CD4-positive, alpha-beta T cell treated with Interleukin-4 for 4 hours (primary cell): ENCODE measurements at places on chromosomes 13 and 19.
A peak's percentile ranks its signal among the peaks of the same experiment; 100 is the strongest.

GRCh38 chr19:5031231-5032100 lies 62.6 kb downstream of the KDM4B start:
- peak; percentile 70 for DNase-seq

GRCh38 chr13:44373247-44373600 lies 400 bp upstream of the SERP2 start:
- DNase-seq = no peak

- DNase-seq = no peak
These were observed 1.2 kb downstream of the LACC1 start for GRCh38 chr13:43880926-43881325.

DNA sequence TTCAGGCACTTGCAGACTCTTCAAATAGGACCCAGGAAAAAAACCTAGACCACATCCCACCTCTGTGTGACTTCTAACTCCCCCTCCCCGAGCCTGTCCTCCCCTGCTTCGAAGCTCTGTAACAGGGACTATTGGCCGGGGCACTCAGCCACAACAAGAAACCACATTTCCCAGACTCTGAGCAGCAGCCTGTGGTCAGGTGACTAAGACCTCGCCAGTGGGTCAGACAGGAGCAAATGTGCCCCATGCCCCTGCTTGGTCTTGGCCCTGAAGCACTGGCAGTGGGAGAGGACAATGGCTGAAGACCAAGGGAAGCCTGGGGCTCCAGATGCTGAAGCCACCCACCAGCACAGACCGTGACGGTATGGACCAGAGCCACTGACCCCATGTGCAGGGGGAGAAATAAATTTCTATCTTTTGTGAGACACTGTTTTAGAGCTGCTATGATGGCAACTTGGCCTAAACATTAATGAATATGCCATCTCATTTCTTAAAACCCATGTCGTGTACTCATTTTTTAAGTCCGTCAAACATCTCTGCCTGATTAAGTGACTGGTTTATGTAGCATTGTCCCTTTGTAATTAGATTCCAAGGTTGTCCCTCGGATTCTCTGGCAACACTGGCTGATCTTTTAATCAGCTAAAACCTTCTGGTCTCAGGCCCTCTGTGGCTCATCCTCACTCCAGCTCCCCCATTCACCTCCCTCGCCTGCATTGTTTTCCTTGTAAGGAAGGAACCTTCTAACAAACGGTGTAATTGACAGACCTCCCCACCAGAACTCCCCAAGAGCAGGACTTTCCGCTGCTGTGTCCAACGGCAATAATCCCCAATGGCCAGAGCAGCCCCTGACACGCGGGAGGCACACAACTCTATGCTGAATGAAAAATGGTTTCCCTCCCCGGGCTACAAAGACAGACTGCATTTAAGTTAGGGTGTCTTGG lies 98.4 kb downstream of the STK24 start:
- DNase-seq = peak; percentile 31

DNA sequence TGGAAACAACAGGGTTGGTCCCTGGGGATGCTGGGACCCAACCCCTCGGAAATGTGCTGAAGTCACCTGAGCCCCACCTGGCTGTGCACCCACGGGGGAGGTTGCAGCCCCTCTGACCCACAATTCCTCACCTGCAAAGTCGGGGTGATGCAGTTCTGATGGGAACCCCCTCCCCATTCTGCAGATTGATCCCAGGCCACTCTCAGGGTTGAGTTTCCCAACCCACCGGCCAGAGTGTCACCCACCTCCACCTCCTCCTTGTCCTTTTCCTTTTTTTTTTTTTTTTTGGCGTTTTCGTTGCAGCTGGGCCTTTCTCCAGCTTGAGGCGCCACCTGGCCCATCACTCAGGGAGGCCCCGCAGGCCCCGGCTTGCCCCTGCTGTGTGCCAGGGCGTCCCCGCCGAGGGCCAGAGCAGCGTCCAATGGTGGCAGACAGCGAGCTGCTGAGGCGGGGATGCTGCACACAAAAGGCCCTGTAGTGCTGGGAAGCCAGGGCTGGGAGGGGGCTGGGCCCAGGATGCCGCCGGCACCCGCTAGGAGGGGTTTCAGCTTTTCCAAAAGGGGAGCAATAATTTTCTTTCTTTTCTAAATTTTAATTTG lies 4.6 kb downstream of the PIK3R2 start:
- no peak for DNase-seq

DNA sequence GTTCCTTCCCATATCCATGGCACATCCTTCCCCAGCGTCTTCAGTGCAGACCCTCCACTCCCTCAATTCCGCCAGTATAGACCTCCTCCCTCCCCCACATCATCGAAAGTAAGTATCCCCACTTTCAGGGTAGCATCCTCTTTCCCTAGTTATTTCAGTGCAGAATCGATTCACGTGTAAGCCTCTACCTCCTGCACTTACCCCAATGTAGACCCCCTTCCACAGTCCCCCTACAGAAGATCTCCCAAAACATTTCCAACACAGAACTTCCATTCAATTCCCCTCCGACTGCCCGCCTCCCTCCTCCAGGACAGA lies 664 bp downstream of the IRF3 start:
- DNase-seq = no peak

DNA sequence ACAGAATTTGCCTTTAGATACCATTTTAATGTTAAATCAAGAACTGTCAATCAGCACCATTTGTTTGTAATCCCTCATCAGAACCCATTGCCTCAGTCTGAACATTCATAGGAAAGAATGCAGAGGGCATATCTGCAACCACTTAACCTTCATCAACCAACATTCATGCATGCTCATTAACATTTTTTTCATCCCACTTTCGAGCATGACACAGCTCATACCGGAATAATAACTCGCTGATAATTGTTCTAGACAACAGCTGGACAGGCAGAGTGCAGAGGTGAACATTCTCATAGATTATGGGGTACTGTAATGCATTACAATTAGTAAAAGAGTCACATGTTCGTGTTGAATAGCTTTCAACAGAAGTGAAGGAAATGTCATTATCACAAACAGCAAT lies 216.8 kb downstream of the DIAPH3 start:
- no peak for DNase-seq

DNA sequence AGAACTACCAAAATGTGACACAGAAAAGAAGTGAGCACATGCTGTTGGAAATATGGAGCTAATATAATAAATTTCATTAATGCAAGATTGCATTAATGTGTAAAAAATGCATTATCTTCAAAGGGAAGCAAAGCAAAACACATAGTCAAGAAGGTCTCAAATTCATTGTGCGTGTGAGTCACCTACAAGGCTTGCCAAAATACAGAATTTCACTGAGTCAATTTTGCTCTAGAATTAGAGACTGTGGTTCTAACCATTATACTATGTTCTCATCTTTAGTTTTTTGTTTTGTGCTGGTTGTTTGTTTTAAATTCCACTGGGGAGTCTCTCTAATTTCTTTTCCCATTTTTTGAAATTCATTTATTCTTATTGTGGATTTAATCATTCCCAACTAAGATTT lies 149.8 kb upstream of the SLITRK1 start:
- DNase-seq = no peak

DNA sequence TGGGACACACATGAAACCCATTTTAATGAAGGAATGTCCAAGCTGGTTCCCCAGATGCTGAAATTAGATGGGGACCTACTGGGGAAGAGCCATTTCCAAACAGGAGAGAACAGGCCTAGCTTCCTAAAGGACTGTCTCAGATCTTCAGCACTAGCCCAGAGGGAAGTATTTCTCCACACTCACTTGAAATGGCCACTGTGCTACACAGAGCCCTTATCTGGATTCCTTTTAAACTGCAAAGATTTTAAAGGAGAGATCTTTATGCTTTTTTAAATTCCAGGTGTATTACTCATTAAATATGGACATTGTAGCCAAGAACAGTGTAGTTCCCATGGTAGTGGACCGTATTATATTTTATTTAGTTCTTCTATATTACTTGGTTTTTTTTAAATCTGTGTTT lies 255.3 kb downstream of the SHISA2 start:
- no peak for DNase-seq

- DNase-seq = no peak
These were observed 476 bp downstream of the C2CD4C start for GRCh38 chr19:408441-408901.

- no peak for DNase-seq
These were observed 44.9 kb downstream of the ZNF823 start for GRCh38 chr19:11693505-11694499.

DNA sequence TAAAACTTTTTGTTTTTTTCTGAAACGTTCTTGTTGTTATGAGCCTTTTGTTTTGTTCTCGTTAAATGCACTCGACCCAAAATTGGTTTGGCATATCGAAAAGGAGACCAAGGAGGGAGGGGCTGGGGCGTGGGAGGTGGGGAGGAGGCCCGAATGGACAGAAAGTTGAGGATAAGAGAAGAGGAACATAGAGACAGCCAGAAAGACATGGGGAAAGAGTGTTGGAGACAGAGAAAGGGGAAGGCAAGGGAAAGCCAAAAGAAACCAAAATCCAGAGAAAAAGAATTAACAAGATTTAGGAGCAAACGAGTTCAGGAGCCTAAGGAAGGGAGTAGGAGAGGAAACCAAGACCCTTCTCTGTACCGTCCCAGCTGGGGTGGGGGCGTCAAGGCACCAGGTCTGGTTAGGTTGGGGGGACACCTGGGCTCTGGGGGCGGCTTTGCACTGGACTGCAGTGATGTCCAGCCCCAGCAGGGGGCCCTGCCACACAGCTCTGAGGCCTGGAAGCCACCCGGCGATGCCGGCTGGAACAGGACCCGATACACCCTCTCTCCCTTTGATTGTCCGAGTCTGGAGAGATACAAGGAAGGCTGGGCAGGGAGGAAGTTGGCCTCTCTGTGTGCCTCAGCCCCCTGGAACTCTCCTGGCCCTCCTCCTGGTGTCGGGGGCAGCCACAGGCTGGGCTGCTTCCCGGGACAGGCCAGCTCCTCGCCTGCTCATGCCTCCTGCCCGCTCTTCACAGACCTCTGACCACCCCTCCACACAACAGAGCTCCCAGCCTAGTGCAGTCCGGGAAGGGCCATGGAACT lies 11.6 kb upstream of the ASF1B start:
- DNase-seq = peak; percentile 42

- no peak for DNase-seq
These were observed 36.7 kb upstream of the WDFY2 start for GRCh38 chr13:51547425-51548176.

DNA sequence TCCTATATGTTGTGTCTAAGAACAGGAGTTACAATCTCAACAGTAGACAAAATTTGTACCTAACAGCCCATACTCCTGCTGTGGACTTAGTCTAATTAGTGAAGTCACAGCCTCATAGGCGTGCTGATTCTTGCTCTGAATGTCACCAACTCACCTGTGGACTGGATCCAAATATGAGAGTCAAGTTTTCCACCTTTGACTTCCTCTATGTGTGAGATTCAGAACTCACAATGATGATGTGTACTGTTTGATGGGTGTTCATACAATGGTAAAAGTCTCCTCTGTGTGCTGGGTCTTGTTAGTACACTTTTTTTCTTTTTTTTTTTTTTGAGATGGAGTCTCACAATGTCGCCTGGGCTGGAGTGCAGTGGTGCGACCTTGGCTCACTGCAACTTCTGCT lies 7.8 kb upstream of the ZNF91 start:
- DNase-seq = no peak

GRCh38 chr19:37227996-37228395 lies 10.0 kb downstream of the ZNF383 start:
- peak; percentile 29 for DNase-seq

DNA sequence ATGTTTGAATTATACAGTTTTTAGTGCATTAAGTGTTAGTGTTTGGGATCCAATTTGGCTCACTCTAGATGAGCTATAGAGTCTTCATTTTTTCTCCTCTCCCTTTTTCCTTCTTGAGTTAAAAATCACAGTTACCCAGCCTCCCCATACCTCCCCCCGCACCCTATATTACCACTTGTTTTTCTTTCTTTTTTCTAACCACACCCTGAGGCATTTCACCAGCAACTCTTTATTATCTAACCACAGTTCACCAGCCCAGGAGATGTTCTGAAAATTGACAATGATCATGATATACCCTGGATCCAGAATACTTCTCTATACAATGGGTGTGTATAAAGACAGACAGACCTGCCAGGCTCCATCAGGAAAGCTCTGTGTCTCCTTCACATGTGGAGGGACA lies 86.5 kb upstream of the UBL3 start:
- peak; percentile 37 for DNase-seq

- DNase-seq = no peak
These were observed 429.2 kb upstream of the HTR2A start for GRCh38 chr13:47326061-47326460.

DNA sequence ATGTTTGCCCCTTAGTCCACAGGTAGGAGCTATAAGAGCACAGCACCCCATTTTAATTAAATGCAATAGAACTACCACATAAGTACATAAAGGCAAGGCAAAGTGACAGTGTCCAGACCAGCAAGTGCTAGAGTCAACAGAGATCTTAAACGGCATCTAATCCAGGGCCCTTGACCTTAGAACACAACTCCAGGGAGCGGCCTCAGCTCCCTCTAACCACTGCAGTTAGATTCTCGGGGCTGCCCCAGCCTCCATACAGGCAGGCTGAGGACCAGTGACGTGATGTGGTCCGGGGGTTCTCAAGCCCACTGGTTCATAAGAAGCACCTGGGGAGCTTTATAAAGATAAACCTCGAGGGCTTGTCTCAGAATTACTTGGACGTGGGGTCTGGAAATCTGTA lies 10.0 kb upstream of the ATP12A start:
- DNase-seq = no peak

- DNase-seq = no peak
These were observed 58.5 kb downstream of the DGKH start for GRCh38 chr13:42106998-42107397.

DNA sequence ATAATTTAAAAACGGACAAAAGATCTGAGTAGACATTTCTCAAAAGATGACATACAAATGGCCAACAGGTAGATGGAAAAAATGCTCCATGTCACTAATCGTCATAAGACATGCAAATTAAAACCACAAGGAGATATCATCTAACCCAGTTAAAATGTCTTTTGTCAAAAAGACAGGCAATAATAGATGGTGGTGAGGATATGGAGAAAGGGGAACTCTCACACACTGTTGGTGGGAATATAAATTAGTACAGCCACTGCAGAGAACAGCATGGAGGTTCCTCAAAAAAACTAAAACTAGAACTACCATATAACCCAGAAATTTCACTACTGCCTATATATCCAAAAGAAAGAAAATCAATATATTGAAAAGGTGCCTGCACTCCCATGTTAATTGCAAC lies 37.9 kb downstream of the OR10H4 start:
- no peak for DNase-seq

GRCh38 chr13:79429309-79429708 lies 23.3 kb upstream of the RBM26 start:
- no peak for DNase-seq

- DNase-seq = no peak
These were observed 52.8 kb downstream of the ZNF823 start for GRCh38 chr19:11685676-11686650.

- no peak for DNase-seq
These were observed 20.7 kb upstream of the PTBP1 start for GRCh38 chr19:776549-776948.

GRCh38 chr19:40960062-40960685 lies 30.9 kb upstream of the CYP2B6 start:
- DNase-seq = no peak

GRCh38 chr13:44331912-44332851 lies 41.4 kb upstream of the SERP2 start:
- no peak for DNase-seq

- no peak for DNase-seq
These were observed 324.6 kb downstream of the SHISA2 start for GRCh38 chr13:25727250-25727649.
